ENCODE measurements at places on chromosomes 5 and 9. TPM values are rescaled to one million over a fixed set of nuclear protein-coding genes. Genes with fewer than 3 reads are reported as not detected.

- no peak for DNase-seq
These were observed 8.8 kb upstream of the GM2A start for GRCh38 chr5:151244206-151244605.

GRCh38 chr5:32022638-32023037 lies 151.5 kb downstream of the GOLPH3 start:
- DNase-seq, result no peak

DNA sequence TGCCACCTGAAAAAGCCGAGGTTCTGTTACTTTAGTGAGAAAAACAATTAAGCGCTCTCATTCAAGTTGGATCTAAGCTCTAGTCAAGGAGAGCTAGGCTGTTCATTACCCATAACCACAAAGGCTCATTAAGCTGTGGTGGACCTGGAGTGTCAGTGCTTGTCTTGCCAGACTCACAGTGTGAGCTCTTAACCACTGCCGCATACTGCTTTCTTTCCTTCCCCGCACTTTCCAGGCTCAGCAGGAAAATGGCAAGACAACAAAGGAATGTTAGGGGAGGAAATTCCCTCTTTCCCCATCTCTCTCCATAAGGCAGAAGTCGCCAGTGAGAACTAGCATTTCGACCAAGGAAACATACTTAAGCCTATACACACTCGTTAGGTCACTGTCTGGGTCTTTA lies 467.3 kb downstream of the ENC1 start:
- DNase-seq, result no peak

- DNase-seq, result no peak
These were observed 26.9 kb downstream of the PDE4D start for GRCh38 chr5:59866661-59867060.

GRCh38 chr5:65548281-65548680 lies 14.7 kb downstream of the CENPK start:
- DNase-seq, result no peak

DNA sequence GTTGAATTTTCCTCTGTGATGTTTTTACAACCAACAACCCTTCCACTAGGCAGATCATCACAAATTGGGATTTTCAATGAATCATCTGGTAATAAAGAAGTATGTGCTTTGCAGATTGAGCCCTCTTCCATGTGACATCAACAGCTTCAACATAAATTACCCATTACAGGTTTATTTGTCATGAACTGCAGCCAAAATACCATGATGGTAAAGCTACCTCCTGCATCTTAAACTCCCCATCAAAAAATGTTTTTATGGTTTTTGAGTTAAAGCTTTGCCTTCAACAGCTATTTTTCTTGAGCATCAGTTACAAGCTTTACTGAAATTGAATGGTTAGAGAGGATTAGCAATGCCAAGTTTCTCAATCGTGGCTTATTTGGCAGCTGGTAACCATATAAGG lies 211.4 kb upstream of the TUSC1 start:
- no peak for DNase-seq

DNA sequence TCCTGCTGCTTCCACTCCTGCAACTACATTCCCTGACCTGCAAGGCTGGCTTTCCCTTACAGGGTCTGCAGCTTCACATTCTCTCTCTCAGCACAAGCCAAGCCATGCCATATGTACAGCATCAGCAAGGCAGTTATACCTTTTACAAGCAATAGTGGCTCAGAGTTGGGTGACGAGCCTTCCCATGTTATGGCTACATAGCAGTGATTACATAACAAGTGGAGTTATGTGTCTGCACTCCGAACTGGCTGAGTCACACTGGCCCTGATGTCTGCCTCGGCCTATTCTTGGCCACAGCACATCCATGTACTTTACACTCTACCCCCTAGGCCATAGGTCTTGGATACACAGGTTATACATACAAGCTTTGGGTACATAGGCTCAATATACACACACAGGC lies 52.0 kb upstream of the SNCAIP start:
- DNase-seq, result no peak

DNA sequence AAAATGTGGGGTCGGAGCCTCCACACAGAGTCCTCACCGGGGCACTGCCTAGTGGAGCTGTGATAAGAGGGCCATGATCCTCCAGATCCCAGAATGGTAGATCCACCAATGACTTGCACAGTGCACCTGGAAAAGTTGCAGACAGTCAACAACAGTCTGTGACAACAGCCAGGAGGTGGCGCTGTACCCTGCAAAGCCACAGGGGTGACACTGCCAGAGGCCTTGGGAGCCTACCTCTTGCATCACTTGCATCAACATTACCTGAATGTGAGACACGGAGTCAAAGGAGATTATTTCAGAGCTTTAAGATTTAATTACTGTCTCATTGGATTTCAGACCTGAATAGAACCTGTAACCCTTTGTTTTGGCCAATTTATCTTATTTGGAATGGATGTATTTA lies 614.1 kb upstream of the CDH9 start:
- no peak for DNase-seq

GRCh38 chr9:68522954-68523353 lies 17.7 kb downstream of the TMEM252 start:
- no peak for DNase-seq

DNA sequence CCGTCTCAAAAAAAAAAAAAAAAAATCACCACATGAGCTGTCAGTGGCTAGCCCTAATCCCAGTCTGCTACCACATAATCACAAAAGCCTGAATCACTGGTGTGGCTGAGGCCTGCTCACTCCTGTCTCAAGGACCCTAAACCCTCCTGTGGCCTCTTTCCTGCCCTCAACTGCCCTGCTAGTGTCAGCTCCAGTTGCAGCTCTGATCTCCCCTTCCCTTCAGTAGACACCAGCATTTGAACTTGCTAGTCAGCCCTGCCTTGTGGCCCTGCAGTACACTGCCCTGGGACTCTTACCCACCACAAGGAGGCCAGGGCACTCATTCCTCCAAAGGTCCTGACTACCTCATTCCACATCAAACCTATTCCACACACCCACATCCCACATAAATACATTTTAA lies 9.5 kb upstream of the P4HA2 start:
- DNase-seq, result no peak

- no peak for DNase-seq
These were observed 29.0 kb upstream of the PITX1 start for GRCh38 chr5:135063056-135063445.

DNA sequence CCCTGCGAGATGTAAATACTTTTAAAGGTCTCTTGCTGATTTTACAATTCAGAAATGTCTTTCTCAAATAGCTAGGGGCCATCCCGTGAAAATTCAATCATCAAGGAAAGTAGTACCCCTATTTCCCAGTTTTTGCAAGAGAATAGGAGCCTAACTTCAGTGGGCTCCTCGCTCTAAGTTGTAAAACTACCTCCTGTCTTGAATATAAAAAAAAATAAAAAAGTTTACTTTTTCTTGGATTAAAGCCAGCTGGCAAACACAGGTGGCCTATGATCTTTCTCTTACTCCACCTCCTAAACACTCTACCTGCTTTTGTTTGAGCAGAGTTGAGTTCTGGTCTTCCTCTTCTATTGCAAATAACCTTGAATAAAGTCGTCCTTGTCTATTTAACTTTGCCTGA lies 79.4 kb downstream of the SLCO4C1 start:
- DNase-seq, result no peak

- no peak for DNase-seq
These were observed 6.0 kb upstream of the PRRT1B start for GRCh38 chr9:131539223-131539923.

GRCh38 chr5:174183701-174184100 lies 138.2 kb downstream of the NSG2 start:
- no peak for DNase-seq

DNA sequence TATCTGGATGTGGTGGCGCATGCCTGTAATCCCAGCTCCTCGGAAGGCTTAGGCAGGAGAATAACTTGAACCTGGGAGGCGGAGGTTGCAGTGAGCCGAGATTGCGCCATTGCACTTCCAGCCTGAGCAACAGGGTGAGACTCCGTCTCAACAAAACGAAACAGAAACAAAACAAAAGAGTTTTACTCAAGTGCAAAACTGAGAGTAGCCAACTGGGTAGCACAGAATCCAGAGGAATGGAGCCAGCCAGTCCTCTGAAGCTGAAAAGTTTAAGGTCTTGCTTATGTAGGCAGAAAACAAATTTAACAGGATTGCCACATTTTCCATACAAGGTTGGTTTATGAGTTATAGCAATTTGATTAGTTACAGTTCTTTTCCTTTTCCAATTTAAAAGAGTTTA lies 32.0 kb downstream of the SPIN1 start:
- DNase-seq, result no peak

DNA sequence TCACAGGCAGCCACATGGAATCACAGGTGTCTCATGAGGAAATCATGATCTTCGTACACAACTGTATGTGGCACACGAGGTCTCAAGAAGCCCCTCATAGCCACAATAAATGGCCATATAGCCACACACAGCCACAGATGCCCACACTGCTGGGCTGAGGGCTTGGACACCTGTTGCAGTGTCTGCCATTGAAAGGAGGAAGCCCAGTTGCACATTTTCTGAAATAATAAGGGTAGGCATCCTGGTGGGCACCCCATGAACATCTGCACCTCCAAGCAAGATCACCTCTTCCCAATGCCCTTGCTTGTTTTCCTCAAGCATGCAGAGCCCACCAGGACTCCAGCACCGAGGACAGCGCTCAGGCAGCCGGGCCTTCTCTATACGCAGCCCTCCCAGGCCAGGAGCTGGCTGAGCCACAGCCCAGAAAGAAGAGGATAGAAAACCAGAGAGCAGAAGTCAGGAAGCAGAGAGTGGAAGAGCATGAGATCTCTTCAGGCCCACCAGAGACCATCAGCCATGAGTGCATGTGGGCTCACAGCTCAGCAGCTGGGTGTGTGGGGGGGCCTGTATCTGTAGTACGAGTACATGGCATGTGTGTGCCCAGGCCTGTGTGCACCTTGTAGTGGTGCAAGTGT lies 1.0 kb upstream of the ACSL6 start:
- no peak for DNase-seq

GRCh38 chr5:72206160-72206559 lies 98.9 kb downstream of the MAP1B start:
- DNase-seq, result no peak

DNA sequence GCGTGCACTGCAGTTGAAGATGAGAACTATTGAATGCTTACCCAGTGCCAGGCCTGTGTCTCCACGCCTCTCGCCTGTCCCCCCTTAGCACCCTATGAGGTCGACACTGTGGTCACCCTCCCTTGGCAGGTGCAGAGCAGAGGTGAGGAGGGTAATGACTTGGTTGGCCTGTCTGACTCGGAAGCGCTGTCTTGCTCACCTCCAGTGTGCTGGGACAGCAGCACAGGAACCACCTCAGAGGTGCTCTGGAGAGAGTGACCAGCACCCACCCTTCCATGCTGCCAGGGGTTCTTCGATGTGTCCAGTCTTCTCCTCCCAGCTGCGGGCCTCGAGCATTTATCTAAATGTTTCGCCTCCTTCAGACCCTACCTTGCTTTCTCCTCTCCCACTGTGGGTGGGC lies 178.3 kb upstream of the IRX2 start:
- DNase-seq, result no peak

DNA sequence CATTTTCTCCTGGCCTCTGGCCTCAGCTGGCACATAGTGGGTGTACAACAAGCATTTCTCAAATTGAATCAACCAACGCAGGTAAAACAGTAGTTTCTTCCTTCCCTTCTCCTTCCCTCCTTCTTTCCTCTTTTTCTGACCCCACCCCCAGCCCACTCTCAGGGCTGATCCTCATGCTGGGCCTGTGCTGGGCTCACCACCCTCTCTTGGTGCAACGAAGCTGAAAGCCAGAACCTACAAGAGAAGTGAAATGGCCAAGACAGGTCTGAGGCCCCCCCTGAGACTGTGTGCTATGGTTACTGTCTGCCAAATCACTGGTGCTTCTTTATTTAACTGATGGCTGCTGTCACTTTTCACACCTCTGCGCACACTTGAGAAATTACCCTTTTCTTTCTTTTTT lies 53.0 kb upstream of the BOD1 start:
- no peak for DNase-seq

GRCh38 chr9:12604164-12604821 lies 88.9 kb upstream of the TYRP1 start:
- no peak for DNase-seq

- DNase-seq, result no peak
These were observed 62.0 kb downstream of the CAVIN4 start for GRCh38 chr9:100639854-100640253.

GRCh38 chr9:112562235-112562958 lies 75.8 kb downstream of the KIAA1958 start:
- no peak for DNase-seq

GRCh38 chr9:20832775-20833174 lies 148.7 kb downstream of the FOCAD start:
- no peak for DNase-seq

GRCh38 chr5:82312373-82312856 lies 34.3 kb upstream of the RPS23 start:
- DNase-seq, result peak; percentile 30

- DNase-seq, result peak; percentile 77
These were observed at the start of gene LIFR for GRCh38 chr5:38556599-38557307. LIFR (minus strand) TSS chr5:38556646; CDS start chr5:38530647, 25,999 bp downstream.

DNA sequence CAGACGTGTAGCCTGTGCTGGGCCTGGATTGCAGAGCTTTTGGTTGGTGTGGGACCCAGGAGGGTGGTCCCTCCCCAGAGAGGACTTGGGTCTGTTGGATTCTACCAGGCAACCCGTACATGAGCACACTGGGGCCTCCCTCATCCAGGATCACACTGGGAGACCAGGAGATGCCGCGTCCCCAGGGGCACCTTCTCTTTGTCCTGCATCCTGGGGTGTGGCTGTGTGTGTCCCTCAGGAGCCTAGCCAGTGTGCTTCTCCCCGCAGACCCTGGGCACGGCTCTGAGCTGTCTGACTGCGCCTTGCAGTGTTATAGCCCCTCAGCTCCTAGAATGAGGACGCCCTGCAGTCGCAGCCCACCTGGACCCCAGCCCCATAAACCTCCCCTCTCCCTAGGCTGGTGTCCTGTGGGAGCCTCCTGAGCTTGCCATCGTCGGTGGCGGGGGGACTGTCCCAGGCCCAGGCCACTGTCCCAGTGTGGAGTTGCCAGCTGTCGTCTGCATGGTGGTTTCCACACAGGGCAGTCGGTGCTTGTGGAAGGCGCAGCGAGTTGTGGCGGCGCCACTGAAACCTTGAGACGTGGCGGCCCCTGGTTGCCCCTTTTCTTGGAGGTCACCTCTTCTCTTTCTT lies 27.6 kb downstream of the CEP72 start:
- DNase-seq, result no peak

- DNase-seq, result peak; percentile 30
These were observed 39.9 kb downstream of the RHOBTB3 start for GRCh38 chr5:95770830-95771708.

GRCh38 chr5:3139499-3139931 lies 388.0 kb upstream of the IRX2 start:
- DNase-seq, result no peak

CER1 gene
- not detected for total RNA-seq

NR6A1 gene
- total RNA-seq, result 25.4 TPM

NTRK2 gene
- not detected for total RNA-seq

GDA gene
- total RNA-seq, result not detected

DMRT3 gene
- total RNA-seq, result not detected

GNAQ gene
- 17.8 TPM for total RNA-seq

C5orf58 gene
- not detected for total RNA-seq

NR2F1-AS1 gene
- total RNA-seq, result 20.8 TPM

PCDHB2 gene
- 17.6 TPM for total RNA-seq

LCN9 gene
- total RNA-seq, result not detected

ELOVL7 gene
- total RNA-seq, result 37.3 TPM

TUSC1 gene
- 0.31 TPM for total RNA-seq

MEIKIN gene
- total RNA-seq, result not detected

ITK gene
- not detected for total RNA-seq

PRUNE2 gene
- total RNA-seq, result not detected

DAPK1 gene
- total RNA-seq, result not detected

SLC46A2 gene
- not detected for total RNA-seq

All from G401 (cell line).